Inflammatory macrophage treated with lipopolysaccharide for 1 hour (primary cell): ENCODE measurements at places on chromosomes 13 and 19.
A peak's percentile ranks its signal among the peaks of the same experiment; 100 is the strongest.

DNA sequence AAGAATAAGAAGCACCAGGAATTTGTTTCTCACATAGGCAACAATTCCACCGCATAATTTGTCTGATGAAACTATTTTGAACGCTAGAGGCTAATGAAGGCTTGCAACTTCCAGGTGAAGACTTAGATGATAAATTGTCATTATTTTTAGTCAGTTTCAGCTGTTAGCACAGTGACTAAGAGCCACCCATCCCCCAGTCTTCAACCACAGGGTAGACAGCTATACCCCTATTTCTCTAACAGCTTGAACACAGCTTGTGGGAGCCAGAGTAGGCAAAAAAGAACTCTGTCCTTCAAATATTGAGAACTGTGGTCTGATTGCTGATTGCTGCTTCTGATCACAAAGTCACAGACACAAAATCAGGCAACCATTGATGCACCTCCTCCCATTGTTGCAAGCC, 1124.8 kb upstream of the PRR20A start:
- no peak for DNase-seq

DNA sequence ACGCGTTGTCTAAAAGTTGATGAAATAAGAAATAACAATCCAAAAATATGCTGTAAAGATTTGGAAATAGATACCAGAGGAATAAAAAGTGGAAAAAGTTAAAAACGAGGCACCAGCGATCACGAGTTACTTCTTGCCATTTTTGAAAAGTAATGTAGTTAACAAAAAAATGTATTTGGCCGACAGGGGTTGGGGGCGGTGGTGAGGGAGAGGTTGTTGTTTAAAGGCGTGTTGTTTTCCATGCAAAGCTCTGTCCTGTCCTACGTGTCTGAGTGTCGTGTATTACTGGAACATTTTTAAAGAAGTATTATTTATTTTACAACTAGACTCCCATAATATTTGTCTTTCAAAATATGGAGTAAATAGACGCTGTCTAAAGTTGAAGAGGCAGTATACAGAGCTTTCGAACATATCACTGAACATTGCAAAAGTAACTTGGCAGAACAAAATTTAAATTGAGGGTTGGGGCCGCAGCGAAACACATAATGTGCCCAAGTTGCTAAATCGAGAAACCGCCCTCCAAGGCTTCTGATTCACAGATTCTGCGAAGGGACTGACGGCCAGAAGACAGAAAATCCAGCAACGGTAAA, 823 bp downstream of the FBXO17 start:
- no peak for DNase-seq

DNA sequence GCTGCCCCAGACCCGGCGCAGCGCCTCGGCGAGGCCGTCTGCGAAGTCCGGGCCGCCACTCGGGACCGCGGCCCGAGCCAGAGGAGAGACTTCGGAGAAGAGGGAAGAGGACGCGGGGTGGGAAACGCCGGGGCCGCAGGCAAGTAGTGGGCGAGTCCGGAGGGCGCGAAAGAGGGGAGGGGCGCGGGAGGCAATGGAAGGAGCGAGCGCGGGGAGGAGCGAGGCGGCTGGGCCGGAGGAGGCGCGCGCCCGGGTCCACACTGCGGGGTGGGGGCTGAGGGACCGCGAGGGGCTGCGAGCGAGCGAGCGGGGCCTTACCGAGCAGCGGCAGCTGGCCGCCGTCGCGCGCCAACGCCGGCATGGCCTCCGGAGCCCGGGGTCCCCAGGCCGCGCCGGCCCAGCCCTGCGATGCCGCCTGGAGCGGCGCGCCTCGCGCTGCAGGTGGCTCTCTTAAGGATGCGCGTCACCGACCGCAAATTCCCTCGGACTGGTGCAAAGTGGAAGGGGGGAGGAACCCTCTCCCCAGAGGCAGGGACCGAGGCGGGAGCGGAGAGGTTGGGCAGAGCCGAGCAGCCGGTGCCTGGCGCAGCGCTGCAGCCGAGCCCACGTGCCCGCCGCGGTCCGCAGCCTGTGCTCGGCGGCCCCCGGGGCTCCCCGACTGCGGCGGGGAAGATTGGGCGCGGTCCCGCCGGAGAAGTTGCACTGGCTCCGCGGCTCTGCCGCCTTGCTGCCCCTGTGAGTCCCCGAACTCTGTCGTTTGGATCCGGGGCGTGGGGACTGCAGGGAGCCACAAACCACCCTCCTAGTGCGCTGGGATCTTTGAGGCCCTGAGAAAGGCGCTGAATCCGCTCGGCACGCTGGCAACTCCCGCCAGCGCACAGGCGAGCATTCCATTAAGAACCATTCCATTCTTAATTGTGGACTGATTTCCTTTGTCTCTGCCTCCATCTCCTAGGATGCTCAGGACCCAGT, at the start of gene FLT3:
Gene FLT3 (minus strand): TSS at position 427 of the 972 bp plus-strand sequence. CDS start 66 bp downstream, at position 361.
- DNase-seq: no peak

GRCh38 chr13:114161644-114162532, 17.2 kb upstream of the CFAP97D2 start:
- DNase-seq: peak; percentile 48

GRCh38 chr13:27023385-27024073, 148.1 kb downstream of the USP12 start:
- no peak for DNase-seq

GRCh38 chr13:99237981-99238662, 20.1 kb downstream of the GPR18 start:
- no peak for DNase-seq

GRCh38 chr19:36420961-36421748, 2.7 kb upstream of the ZFP82 start:
- no peak for DNase-seq

- DNase-seq: no peak
These were observed 155.4 kb downstream of the DCT start for GRCh38 chr13:94323764-94324758.

GRCh38 chr13:59270327-59270726, 893.4 kb downstream of the DIAPH3 start:
- no peak for DNase-seq

- no peak for DNase-seq
These were observed 505.0 kb upstream of the KLHL1 start for GRCh38 chr13:70613295-70613694.

DNA sequence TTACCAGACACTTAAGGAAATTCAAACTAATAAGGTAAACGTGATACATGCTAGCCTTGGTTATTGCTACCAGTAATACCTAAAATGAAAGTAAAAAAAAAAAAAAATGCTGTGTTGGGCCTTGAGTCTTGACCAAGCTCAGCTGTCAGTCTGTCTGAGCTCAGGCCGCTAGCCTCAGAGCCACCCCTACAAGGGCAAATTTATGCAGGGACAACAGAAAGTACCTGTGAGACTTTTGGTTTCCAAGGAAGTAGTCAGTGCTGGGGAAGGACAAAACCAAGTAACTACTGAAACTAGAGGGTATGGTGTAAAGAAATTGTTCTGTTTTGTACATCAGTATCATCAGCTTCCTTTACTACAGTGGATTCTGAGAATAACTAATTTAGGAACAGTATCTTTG, 134.3 kb upstream of the SLITRK5 start:
- DNase-seq: no peak

DNA sequence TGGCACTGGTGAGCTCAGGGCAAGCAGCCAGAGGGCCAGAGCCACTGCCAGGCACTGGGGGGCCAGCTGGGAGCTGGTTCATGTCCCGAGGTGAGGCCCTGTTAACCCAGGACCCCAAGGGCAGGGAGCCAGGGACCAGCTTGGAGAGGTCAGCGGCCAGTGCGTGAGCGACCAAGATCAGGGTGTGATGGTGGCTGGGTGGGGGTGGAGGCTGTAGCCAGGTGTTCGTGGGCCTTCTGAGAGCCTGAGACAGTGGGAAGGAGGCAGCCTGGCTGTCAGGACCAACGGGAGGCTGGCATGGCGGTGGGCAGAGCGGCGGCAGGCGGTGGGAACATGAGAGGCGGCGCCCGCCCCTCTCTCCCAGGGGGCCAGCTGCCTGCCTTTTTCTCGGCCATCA, 8.1 kb upstream of the KPTN start:
- no peak for DNase-seq

GRCh38 chr13:51928231-51928630, 66.5 kb downstream of the CCDC70 start:
- no peak for DNase-seq

GRCh38 chr19:46976845-46977320, 42.8 kb upstream of the NPAS1 start:
- DNase-seq: peak; percentile 28

- DNase-seq: no peak
These were observed 7.1 kb downstream of the RBM26 start for GRCh38 chr13:79398915-79399314.

DNA sequence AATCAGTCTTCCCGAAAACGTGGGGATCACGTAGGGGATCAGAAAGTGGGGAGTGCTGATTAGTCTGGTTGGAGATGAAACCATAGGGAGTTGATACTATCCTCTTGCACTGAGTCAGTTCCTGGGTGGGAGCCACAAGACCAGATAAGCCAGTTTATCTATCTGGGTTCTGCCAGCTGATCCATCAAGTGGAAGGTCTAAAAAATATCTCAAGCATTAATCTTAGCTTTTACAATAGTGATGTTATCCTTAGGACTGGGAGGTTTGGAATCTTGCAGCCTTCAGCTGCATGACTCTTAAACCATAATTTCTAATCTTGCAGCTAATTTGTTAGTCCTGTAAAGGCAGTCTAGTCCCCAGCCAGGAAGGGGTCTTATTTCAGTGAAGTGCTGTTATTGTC, 2474.2 kb downstream of the PCDH9 start:
- DNase-seq: no peak

- DNase-seq: peak; percentile 87
These were observed 2.7 kb downstream of the TPM4 start for GRCh38 chr19:16078759-16079707.

DNA sequence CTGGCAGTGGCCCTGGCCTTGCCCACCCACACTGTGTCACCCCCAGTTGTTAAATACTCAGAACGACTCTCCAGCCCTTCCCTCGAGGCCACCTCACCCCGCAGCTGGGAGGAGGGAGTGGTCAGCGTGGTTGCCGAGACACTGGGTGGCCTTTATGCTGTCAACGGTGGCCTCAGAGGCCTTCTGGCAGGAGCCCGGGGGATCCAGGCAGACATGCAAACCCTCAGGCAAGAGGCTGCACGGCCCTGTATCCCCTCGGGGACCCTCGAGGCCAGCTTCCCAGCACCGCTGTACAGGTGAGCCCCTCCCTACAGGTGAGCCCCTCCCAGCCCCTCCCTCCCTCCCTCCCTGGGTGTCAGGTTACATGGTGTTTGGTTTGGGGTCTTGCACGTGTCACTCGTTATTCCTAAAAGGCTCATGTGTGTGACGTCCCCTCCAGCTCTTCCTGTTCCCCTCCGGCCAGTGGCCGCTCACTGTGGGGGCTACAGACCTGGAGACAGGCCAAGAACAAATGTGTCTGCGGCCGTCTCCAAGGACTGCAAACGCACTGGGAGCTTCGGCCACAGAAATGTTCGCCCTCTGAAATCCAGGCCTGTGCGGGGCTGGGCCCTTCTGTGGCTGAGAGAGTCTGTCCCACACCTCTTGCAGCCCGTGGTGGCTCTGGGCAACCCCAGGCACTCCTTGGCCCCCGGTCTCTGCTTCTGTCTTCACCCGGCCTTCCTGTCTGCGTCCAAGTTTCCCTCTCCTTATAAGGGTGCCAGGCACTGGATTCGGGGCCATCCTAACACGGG, at the start of gene TEKTIP1:
Gene TEKTIP1 (plus strand): TSS at position 210 of the 791 bp plus-strand sequence. CDS start 4 bp downstream, at position 214.
- no peak for DNase-seq

DNA sequence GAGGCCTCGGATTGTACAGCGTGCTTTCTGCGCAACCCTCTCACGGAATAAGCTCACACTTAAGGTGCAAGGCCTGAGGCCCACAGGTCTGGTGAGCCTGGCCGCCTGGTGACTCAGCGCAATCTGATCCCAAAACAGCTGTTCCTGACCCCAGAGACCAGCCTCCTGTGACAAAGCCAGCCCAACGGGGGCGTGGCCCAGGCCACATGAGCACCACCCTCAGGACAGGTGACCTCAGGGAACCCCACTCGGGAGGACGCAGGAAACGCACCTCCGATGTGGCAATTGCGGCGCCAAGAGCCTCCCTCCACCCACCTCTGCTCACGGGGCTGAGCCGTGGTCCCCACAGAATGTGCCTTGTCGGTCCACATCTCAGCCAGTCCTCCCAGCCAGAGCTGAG, 26.4 kb downstream of the GRTP1 start:
- no peak for DNase-seq

- DNase-seq: no peak
These were observed 32.0 kb upstream of the ITM2B start for GRCh38 chr13:48201044-48201443.

- DNase-seq: no peak
These were observed 8.1 kb upstream of the ARL11 start for GRCh38 chr13:49620170-49620621.

DNA sequence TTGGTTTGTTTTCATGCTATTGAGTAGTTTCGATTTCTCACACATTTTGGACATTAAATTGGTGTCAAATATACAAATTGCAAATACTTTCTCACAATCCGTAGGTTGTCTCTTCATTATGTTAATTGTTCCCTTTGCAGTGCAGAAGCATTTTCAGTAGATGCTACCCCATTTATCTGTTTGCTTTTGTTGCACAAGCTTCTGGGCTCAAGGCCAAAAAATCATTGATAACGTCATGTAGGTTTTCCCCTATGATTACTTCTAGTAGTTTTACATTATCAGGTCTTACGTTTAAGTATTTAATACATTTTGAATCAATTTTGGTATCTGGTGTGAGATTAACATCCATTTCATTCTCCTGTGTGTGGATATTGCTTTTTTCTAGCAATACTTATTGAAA, 14.0 kb upstream of the ZNF347 start:
- no peak for DNase-seq

GRCh38 chr13:83879431-83880171, 2.7 kb downstream of the SLITRK1 start:
- DNase-seq: no peak

DNA sequence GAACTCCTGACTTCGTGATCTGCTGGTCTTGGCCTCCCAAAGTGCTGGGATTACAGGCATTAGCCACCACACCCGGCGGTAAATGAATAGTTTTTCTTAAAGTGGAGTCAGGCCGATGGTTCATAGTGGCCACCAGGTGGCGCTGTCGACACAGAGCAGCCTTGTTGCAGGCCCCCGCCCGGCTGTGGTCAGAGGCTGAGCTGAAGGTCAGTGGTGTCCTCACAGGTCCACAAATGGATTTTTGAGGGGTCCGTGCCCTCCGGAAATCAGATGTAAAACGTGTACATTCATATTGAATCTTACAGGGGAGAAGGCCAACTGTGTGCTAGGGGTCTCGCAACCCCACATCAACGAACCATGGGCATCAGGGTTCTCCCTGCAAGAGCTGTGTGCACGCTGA, 13.4 kb upstream of the WDR18 start:
- no peak for DNase-seq

DNA sequence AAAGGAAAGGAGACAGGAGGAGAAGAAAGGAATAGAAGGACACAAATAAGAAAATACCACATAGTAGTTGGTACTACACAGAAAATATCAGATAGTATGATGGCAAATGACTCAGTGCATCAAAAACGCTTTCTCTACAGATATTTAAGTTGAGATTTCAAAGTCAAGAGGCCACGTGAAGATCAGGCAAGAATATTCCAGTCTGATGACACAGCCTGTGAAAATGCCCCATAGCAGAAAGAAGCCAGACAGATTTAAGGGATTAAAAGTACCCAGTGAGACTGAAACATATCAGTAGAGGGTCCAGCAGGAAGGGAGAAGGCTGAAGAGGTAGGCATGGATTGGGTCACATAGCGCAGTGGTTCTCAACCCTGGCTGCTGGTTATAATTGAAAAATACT, 113.7 kb downstream of the VWA8 start:
- DNase-seq: no peak
